Activated CD4-positive, alpha-beta memory T cell treated with anti-CD3 and anti-CD28 coated beads for 36 hours (primary cell): ENCODE measurements at places on chromosomes 11 and 22. TPM values are rescaled to one million over a fixed set of nuclear protein-coding genes. Genes with fewer than 3 reads are reported as not detected.

GRCh38 chr11:12889243-12889642, 119.9 kb upstream of the RASSF10 start:
- DNase-seq, result no peak

DNA sequence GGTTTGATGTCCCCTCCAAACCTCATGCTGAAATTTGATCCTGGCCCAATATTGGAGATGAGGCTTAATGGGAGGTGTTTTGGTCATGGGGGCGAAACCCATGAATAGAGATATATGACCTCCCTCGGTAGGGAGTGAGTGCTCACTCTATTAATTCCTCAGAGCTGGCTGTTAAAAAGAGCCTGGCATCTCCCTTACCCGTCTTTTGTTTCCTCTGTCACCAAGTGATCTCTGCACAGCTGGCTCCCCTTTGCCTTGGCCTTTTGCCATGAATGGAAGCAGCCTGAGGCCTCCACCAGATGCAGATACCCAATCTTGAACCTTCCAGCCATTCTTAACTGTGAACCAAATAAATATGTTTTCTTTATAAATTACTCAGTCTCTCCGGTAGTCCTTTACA, 4.5 kb upstream of the CCDC81 start:
- no peak for DNase-seq

DNA sequence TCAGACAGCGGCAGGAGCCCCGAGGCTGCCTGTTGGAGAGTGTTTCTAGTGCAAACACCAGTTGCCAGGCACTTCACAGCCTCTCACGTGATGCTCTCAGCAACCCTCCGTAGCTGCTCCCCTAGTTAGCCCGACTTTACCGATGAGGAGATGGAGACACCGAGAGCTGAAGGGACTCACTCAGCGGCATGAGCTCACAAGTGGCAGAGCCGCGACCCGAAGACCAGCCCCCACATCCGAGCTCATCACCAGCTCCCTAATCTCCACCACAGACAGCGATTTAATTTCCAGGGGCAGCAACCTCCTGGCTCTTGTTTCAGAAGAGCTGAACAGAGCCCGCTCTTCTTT, 28.7 kb upstream of the RTL6 start:
- no peak for DNase-seq

GRCh38 chr11:134920851-134921608, 509.0 kb upstream of the B3GAT1 start:
- DNase-seq, result no peak

DNA sequence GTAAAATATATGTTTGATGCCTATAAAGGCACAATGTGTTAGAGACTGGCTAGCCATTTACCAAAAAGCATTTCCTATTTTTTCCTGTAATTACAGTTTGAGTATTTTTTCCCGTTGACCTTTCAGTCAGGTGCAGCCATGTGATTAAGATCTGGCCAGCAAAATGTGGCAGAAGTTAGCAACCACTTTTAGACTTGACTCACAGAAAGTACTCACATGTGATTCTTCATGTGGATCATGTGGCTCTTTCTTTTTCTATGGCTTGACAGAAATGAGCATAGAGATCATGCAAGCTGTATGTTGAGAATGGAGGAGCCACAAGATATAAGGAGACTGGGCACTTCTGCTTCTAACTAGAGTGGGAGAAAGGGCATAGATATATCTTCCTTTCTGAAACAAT, 27.3 kb upstream of the RAB38 start:
- no peak for DNase-seq

DNA sequence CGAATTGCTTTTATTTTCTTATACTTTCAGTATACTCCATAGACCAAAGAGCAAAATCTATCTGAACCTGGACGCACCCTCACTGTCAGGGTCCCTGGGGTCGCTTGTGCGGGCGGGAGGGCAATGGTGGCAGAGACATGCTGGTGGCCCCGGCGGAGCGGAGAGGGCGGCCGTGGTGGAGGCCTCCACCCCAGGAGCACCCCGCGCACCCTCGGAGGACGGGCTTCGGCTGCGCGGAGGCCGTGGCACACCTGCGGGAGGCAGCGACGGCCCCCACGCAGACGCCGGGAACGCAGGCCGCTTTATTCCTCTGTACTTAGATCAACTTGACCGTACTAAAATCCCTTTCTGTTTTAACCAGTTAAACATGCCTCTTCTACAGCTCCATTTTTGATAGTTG, 1077.4 kb downstream of the BRD1 start:
- no peak for DNase-seq

- DNase-seq, result no peak
Measured at GRCh38 chr11:89922195-89922660, at the start of gene TRIM49D1. TSS of gene TRIM49D1 (minus strand) at chr11:89922245. CDS start at chr11:89917710, 4,535 bp downstream.

PIWIL4 gene
- 0.90 TPM for total RNA-seq

GRCh38 chr11:8948886-8949285, 6.1 kb upstream of the ASCL3 start:
- DNase-seq, result no peak

- peak; percentile 89 for DNase-seq
Measured at GRCh38 chr22:41237707-41238569, 2.8 kb downstream of the CHADL start.

DNA sequence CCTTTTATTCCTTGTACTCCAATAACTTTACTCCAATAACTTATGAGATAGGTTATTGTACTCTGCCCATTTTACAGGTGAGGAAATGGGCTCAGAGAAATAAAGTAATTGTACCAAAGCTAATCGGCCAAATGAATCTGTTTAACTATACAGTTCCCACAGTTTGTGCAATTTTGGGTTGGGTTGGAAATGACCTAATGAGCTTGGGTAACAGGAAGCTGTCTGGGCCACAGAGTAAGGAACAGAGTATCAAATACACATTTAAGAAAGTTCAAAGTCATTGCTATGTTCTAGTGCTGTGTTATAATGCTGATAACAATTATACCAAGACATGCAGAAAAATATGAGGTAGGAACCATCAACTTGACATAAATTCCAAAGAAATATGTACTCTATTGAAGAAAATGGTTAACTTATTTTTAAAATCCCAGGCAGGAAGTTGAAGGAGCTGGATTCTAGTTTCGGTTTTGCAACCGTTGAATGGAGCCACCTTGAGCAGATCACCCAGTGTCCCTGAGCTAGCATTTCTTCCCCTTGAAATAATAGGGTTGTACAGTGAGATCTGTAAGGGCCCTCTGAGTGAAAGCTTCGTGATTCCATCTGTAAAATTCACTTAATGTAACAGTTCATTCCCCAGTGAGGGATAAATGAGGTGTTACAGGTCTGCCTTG, 360.9 kb upstream of the NARS2 start:
- DNase-seq, result no peak

DNA sequence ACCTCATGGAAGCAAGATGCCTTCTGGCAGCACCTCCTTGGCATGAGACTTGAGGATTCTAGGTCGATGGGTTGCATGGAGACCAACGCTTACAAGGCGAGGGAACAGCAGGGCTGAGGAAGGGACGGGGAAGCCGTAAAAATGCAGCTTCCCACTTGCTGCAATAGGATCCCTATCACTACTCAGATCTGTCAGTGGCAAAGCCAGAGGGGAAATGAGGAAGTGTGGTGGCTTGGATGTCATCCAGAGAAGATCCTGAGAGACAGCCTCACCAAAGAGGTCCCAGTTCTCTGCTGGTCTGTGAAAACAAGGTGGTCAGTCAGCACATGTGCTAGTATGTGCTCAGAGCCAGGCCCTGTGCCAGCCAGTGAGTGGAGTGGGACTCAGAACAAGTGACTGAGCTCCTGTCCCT, 22.2 kb downstream of the CYB5R2 start:
- DNase-seq, result no peak
